ENCODE measurements at places on chromosomes 12 and 14.

GRCh38 chr12:115767916-115768315 lies 509.6 kb downstream of the MED13L start:
- no peak for DNase-seq

DNA sequence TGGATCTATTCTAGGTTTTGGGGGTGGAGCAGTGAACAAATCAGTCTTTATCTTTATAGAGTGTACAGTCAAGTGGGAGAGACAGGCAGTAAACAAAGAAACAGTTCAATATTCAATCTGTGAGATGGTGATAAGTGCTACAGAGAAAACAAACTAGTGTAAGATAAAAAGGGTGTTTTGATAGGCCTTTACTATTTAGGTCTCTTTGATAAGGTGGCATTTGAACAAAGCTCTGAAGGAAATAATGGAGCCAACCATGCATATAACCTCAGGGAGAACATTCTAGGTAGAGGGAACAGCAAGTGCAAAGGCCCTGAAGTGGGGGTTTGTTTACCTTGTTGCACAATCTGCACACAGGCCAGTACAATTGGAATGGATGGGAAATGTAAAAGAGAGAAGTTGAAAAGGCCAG lies 47.3 kb downstream of the PTPN11 start:
- DNase-seq, result no peak

DNA sequence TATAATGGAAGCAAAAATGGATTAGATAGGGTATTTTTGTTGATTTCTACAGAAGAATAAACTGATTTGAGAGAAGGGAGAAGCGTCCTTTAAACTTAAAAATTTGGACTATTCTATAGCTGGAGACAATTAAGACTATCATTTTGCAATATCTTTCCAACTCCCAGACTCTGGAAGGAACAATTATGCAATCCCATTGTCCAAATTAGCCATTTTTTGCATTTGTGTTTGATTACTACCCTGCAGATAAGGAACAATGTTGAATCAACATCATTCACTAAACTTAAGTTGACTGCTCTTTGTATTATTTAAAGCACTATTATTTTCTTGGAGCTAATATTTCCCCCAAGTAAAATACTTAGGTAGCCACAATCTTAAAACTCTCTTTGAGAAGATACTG lies 34.8 kb upstream of the SELPLG start:
- peak; percentile 67 for DNase-seq

DNA sequence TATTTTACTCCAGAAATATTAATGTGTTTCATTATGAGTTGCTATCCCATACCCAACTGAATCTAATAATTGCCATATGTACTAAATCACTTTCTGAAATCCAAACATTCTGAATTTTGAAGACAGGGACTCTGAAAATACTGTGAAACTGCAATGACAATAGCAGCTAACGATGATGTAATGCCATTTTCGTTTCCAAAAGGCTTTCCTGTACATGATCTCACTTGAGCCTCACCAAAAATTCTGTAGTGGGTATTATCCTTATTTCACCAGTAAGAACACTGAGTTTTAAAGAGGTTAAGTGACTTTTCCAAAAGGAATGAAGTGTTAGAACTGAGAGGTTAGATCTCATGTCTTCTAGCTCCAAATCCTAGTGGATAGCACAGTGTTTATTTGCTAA lies 133.3 kb downstream of the FLRT2 start:
- DNase-seq, result no peak

DNA sequence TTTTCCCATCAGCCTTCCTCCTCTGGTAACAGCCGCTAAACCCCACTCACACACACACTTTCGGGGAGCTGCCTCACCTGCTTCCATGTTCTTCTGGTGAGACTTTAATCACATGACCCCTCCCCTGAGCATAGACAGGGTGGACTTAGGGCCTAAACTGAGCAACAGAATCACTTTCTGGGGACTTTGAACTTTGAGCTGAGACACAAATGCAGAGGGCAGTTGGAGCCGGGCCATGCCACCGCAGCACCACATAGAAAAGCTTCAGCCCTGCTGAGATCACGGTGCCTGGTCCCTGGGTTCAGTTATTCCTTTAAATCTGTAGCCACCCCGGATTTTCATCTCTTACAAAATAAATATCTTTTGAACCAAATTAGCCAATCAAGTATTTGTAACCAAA lies 18.4 kb upstream of the MAP3K9 start:
- DNase-seq, result no peak

DNA sequence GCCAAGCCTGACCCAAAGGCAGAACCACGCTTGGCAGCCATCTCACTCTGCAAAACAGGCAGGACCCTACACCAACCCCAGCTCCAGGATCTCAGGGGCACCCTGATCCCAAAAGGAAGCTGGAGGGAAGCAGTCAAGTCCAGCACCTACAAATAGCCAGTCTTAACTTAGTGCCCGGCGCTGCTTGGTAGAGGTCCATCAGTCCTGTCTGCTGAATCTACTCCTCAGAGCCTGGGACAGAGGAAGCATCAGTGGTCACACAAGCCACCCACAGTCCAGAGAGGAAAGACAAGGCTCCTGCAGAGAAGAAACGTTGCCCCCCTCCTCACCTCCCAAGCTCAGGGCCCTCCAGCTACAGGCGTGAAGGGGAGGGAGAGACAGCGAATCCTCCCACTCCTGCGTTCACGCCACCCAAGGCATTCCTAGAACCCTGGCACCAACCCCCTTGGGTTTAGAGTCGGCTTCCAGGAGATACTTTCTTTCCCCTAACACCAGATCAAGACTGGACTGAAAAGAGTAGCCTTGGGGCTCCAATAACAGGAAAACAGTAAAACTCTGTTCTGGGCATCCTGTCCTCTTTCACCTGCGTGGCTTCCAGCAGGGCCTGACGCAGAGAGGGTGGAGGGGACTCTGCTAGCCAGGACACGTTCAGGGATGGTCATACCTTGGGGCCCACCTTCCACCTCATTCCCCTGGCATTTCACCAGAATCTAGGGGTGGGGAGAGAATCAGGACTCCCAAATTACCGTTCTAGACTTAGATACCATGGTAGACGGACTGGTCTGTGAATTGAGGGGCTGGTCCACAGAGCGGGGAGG lies 1.2 kb downstream of the PXN start:
- DNase-seq, result no peak

DNA sequence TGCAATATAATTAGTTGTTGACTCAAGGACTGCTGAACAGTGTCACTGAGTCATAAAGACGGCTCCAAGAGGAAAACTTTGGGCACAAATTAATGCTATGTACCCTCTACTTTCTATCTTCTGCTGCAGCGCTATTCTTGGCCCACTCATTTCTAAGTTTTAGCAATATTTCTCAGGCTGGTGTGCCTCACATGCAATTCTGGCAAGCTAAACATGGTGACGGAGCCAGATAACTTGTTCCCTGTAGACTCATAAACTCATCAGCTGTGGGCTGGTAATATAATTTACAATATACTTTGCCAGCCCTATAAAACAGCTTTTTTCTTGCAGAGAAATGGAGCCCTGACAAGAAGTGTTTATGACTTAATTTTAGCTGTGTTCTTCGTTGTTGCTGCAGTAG lies 615.1 kb downstream of the NRXN3 start:
- peak; percentile 58 for DNase-seq

DNA sequence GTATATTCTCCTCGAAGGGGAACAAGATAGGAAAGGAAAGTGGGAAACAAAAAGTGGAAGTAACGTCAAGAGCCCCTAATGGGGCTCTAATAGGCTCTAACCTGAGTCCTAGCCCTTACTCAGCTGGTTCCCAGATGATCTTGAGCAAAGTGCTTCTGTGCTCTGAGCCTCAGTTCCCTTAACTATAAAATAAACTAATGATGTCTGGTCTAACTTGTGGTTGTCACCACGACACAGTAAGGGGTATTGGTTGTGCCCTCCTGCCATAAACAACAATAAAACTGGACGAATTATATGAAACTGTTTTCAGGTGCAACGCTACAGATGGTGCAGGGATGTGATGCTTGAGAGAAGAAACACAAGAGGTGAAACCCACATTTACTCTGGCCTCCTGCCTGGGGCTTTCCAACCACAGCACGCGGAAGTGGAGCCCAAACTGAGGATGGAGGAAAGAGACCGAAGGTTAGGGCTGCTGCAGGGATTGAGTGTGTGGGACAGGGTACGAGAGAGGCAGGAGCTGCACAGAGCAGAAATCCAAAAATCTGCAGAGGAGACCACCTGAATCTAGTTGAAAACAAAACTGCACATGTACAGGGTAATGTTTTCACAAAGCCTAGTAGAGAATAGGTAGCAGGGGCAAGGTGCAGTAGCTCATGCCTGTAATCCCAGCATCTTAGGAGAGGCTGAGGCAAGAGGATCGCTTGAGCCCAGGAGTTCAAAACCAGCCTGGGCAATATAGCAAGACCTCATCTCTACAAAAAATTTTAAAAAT lies 45.6 kb upstream of the BCL2L14 start:
- no peak for DNase-seq

GRCh38 chr12:32561931-32562341 lies 117.2 kb upstream of the DNM1L start:
- peak; percentile 58 for DNase-seq

- peak; percentile 7 for DNase-seq
Observed at GRCh38 chr14:59116984-59117415, 71.5 kb upstream of the DAAM1 start.

GRCh38 chr12:25960143-25960542 lies 1.7 kb downstream of the RASSF8 start:
- peak; percentile 44 for DNase-seq

DNA sequence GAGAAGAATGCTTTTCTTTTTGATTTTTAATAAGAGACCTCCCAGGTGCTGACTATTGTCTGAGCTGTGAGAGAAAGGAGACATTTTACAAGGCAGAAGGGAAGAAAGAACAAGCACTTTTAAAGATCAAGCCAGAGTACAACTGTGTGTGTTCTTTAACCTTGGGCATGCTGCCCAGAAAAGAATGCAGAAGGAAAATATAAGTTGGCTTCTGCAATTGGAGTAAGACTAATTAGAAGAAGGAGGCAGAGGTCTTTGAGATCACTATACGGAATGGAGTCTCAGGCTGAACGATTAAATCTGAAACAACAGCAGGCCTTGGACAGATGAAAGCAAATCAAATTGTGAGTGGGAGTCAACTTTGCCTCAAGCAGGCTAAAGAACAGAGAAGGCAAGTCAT lies 230.5 kb downstream of the ATP23 start:
- peak; percentile 45 for DNase-seq

- DNase-seq, result no peak
Observed at GRCh38 chr12:13537623-13538022, 341.1 kb downstream of the EMP1 start.

DNA sequence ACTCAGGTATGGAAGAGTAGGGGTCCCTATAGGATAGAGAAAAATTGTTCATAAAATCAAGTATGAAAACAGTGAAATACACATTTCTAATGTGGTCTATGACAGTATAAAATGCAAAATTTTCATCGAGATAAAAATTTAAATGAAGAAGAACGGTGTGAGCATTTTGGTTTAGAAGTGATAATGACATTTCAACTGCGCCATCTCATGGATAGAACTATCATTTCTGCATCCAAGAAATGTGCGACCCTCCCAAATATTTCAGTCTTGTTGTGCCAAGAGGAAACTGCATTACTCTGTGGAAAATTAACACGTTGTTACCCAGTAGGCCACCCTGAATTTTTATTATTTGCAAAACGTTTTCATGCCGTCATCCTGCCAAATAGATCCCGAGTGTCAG lies 108.8 kb downstream of the CRACR2A start:
- no peak for DNase-seq

GRCh38 chr14:91115986-91116770 lies 2.3 kb downstream of the DGLUCY start:
- no peak for DNase-seq

DNA sequence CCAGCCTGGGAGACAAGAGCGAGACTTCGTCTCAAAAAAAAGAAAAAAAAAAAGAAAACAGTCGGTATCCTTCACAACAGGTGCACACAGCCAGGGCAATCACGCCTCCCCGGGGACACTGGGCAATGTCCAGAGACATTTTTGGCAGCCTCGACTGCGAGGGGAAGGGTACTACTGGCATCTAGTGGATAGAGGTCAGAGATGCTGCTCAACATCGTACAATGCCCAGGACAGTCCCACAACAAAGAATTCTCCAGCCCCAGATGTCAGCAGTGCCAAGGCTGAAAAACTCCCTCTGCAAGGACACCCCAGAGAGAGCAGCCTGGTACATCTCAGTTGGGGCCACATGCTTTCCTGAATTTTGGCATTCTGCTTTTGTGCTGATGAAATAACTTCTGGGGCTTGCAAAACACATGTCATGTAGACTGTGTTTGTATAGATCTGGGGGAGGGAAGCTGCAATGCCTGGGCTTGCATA lies 21.5 kb downstream of the ALDH2 start:
- peak; percentile 52 for DNase-seq

GRCh38 chr14:22118899-22119477 lies 445.4 kb upstream of the OR4E1 start:
- DNase-seq, result no peak

DNA sequence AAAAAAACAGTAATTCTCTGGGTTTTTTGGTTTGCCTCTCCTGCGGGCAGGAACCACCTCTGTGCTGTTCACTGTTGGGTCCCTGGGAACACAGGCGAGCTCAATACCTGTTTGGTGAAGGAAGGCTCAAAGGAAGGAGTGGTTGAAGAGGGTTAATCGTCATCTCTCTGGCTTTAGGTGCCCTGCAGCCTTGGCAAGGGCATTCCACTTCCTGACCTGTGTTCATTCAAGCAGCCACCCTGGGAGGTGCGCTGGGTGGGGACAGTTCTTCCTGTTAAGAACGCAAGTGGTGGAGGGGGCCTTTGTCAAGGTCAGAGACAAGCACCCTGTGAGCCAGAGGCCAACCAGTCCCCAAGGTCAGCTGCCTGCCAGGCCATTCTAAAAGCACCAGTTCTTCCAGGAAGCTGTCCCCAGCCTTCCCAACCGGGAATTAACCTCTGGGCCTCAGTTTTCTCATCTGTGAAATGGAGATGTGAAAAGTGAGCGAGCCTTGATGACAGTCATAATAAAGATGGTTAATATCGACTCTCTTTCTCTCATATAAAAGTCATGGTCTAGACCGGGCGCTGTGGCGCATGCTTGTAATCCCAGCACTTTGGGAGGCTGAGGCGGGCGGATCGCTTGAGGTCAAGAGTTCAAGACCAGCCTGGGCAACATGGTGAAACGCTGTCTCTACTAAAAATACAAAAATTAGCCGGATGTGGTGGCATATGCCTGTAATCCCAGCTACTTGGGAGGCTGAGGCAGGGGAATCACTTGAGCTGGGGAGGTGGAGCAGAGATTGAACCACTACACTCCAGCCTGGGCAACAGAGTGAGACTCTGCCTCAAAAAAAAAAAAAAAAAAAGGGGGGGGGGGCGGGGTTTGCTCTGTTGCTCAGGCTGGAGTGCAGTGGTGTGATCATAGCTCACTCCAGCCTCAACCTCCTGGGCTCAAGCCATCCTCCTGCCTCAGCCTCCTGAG lies 6.1 kb downstream of the RHOF start:
- DNase-seq, result no peak

GRCh38 chr12:111428728-111429175 lies 23.0 kb downstream of the SH2B3 start:
- no peak for DNase-seq

- no peak for DNase-seq
Observed at GRCh38 chr14:22601996-22602395, 3.9 kb downstream of the ABHD4 start.

GRCh38 chr14:84874436-84874835 lies 655.5 kb upstream of the FLRT2 start:
- no peak for DNase-seq

Data from fibroblast of mammary gland (primary cell).